ENCODE measurements at places on chromosomes 2 and 18.

- DNase-seq, result no peak
These were observed 54.4 kb downstream of the CRIM1 start for GRCh38 chr2:36409935-36410334.

DNA sequence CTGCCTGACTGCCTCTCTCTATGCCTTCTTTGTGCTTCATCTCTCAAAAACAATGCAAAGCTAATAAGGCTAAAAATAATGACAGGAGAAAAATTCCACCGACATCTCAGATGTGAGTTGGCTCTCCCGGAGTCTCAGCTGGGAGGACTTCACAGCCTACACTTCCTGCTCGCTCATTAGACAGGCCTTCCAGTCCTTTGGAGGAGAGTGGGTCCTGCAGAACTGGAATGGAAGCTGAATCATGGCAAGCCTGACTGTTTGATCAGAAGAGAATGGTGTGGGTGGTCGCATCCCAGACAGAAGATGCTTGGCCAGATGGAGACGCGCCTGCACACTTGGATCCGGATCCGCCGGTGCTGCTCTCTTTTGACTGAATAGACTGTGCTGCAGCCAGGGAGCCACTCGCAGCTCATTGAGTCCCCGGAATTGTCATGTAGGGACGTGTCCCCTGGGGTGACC lies 49.7 kb downstream of the TRIB2 start:
- no peak for DNase-seq

- no peak for DNase-seq
These were observed 187.5 kb upstream of the DTNA start for GRCh38 chr18:34522603-34523002.

DNA sequence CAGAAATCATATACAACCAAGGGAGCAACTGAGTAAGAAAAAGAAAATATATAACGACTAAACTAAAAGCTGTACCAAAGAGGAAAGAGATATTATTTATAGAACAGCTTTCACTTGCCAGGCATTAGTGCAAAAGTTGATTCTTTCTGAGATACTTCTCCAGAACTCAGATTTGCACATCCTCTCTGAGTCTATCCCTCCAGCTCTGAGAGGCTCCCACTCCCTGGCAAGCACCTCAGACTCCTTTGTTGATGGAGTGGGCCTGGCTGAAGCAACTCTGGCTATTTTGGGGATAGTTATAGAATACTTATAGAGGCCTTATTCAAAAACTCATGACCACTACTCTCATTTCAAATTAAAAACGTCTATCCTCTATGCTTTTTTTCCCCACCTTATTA lies 501.6 kb upstream of the TNP1 start:
- no peak for DNase-seq

- no peak for DNase-seq
These were observed 1077.1 kb upstream of the ZEB2 start for GRCh38 chr2:145597006-145597405.

- DNase-seq, result no peak
These were observed 193.1 kb downstream of the ZEB2 start for GRCh38 chr2:144326825-144327224.

DNA sequence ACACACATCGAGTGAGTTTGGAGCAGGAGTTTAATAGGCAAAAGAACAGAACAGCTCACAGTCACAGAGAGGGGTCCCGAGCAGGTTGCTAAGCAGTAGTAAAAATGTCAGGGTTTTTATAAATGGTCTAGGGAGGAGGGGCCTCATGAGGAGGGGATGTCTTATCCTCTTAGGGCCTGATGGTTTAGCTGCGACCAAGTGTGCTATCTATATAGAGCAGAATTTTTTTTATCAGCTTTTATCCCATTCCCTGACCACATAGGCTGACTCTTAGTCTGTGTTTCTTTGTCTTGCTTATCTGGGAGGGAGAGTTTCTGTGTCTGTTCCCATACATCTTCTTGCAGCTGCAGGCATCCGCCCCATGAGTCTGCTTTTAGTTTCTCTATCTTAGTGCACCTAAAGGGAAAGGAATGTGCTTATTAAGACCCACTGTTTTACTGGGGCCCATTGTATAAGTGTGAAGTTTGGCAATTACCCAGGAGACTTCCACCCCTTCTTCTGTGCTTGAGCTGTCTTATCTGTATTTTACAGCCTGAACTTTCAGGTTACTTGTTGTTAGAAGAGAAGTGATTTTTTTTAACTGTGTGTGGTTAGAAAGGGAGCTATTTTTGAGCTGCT lies 30.4 kb upstream of the GMCL1 start:
- DNase-seq, result no peak

DNA sequence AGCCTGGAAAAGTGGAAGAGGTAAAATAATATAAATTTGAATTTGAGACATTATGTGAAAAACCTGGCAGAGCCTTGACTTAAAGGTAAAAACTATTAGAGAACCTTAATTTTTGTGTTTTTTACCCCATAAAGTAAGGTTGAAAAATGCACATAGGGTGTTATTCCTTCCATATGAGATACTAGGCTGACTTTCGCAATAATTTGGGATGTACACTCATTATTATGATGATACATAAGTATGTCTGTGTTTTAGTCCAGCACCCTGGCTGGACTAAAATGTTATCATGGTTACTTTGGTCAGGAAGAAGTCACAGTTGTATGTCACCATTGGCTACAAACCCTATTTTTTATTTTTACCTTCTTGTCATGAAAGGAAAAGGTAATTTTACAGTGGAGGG lies 19.8 kb downstream of the NEMP2 start:
- DNase-seq, result no peak

DNA sequence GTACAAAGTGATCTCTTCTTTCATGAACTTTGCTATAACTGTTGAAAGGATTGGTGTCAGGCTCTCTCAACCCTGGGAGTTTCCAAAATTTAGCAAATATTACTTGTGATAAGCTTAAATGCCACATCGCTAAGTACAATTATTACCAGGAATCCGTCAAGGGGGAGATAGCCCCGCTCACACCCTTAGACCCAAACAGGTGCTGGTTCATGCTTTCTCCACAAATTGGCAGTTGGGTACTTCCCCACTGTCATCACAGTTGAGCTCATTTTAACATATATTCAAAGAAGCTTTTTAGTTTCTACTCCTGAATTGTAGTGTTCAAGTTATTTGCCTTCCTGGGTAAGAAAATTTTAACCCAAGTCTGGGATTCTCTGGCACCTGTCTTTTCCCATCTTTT lies 29.8 kb upstream of the EPB41L5 start:
- no peak for DNase-seq

DNA sequence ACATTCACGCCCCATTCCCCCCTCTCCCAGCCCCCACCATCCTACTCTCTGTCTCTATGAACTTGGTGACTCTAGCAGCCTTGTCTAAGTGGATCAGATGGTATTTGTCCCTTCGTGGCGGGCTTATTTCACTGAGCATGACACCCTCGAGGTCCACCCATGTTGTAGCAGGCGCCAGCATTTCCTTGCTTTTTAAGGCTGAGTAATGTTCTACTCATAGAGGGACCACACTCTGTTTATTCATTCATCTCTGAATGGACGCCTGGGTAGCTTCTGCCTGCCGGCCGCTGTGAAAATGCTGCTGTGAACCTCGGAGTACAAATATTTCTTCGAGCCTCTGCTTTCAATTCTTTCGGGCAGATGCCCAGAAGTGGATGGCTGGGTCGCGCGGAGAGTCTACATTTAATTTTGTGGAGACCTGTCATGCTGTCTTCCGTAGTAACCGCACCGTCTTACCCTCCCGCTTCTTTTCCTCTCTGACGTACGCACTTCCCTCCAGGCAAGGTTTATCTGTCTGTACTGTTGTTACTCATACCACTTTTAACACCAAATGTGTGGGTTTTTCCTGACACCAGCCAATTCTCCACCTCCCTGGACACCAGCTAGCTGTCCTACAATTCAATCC lies 5.6 kb downstream of the CROCC2 start:
- no peak for DNase-seq

- DNase-seq, result no peak
These were observed 35.1 kb downstream of the VPS54 start for GRCh38 chr2:63983986-63984605.

- DNase-seq, result no peak
These were observed 317.1 kb upstream of the SPRED2 start for GRCh38 chr2:65749545-65749944.

- DNase-seq, result no peak
These were observed 477.6 kb downstream of the PARD3B start for GRCh38 chr2:205022841-205023240.

GRCh38 chr2:206432193-206433082 lies 10.9 kb upstream of the ADAM23 start:
- DNase-seq, result peak; percentile 17

DNA sequence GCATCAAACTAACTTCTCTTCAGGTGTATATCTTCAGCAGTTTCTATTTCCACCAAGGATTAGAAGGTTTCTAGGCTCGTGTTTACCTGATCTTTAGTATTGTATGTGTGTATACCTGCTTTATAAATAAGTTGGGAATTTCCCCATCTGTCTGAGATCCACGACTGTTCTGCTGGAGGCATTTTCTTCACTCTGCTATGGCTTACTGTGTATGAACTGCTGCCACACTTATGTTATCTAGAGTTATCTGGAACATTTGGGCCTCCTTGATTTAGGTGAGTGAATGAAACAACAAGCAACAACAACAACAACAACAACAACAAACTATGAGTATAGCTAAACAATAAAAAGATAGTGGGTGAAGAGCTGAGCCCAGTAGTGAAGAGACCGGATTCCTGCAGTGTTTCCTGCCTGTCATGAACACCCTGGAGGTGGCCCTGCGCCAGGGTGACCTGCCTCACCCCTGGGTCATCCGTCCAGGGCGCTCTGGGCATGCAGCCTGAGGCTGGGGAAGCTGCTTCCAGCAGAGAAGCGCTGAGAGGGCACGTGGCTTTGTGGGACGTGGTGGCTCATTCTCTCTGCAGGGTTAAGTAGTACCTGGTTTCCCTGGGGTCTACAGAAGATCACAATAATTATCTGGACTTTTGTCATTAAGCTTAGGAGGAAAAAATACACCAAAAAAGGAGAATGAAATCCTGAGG lies 56.1 kb upstream of the GATA6 start:
- no peak for DNase-seq

GRCh38 chr18:76805221-76805620 lies 17.1 kb upstream of the ZNF236 start:
- no peak for DNase-seq

DNA sequence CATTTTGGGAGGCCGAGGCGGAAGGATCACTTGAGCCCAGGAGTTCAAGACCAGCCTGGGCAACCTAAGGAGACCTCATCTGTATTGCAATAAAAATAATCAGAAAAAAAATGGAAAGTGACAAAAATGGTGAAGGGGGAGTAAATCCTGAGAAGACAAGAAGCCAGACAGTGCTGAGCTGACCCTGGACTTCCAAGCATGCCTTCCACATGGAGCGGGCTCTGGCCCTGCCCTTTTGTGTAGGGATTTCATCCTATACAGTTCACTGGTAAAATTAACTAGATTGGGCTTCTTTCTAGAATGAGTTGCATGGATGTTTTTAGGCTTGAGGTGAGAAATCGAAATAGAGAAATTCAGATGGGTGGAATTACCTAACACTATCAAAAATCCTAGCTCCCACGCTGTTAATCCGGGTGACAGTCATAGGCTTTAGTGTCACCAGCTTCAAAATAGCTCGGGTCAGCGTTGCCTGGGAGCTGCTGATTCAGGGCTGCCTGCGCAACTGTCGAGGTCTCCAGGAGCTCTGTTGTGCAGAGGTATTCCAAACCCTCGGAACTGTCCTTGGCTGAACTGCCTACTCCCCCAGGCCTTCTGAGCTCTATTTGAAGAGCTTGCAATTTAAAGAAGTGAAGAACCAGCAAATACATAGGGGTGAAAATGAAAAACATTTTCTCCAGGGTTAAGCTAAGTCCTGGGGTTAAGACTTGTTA lies 21.5 kb upstream of the ZNF532 start:
- no peak for DNase-seq

- DNase-seq, result no peak
These were observed 452.1 kb downstream of the TMX3 start for GRCh38 chr18:68262690-68263294.

DNA sequence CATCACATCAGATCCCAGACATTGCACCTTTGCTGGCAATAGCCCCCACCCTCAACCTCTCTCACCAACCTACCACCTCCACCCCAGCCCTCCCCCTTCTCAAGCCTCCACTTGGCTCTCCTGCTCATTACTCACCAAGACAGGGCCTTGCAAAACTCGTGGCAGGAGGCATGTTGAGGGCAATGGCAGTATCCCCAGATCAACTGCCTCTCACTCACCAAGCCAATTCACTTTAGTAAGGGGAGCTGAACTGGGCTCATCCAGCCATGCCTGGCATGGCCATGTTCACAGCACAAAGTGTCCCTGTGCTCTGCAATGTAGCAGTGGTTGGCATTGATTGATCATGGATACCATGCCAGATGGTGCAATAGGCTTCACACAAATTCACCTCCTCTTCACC lies 46.3 kb upstream of the TEX51 start:
- DNase-seq, result no peak

- DNase-seq, result no peak
These were observed 292.4 kb upstream of the SPRED2 start for GRCh38 chr2:65724752-65725151.

GRCh38 chr2:128423788-128424165 lies 105.1 kb upstream of the HS6ST1 start:
- no peak for DNase-seq

DNA sequence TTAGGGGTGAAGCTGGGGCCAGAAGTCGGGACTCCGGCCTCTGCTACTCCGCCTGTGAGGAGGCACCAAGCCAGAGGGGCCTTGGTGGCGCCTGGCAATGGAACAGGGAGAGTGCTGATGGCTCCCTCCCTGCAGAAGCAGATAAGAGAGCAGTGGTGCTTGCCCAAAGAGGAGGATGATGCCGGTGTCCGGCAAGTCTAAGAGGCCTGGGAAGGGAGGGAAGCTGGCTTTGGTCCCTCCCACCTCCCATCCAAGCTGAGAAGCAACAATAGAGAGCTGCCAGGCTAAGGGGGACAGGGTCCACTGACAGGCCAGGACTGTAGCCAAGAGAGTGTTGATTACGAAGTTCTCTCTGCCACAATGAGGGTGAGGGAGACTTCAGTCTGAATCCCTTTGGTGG lies 479.5 kb downstream of the TNS1 start:
- peak; percentile 8 for DNase-seq

- no peak for DNase-seq
These were observed 54.3 kb upstream of the AGPS start for GRCh38 chr2:177338177-177338721.

DNA sequence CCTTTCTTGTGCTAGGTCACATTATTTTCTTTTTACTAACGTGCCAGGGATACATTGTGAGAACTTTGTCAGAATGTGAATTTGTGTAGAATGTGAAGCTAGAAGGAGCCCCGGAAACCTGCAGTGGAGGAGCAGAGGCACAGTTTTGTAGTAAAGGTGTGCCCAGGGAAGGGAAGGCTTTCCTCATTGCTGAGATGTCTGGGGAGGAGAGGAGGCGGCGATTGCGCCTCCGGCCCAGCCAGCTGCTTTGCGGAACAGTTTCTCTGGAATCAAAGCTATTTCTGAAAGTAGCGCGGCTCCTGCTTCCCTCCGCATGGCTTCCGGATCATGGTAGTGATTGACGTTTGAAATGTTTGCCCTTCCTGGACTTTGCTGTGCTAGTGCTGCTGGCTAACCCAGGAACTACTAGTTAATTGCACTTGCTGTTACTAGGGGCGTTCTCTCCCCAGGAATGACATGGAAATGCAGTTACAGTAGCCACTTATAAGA lies 83.1 kb upstream of the RBM44 start:
- no peak for DNase-seq
